ENCODE measurements at places on chromosomes 5 and 9.
A peak's percentile ranks its signal among the peaks of the same experiment; 100 is the strongest.

GRCh38 chr5:149079883-149080282 lies 17.0 kb upstream of the SH3TC2 start:
- DNase-seq = no peak

GRCh38 chr9:68608763-68609162 lies 68.1 kb upstream of the TMEM252 start:
- DNase-seq = no peak

DNA sequence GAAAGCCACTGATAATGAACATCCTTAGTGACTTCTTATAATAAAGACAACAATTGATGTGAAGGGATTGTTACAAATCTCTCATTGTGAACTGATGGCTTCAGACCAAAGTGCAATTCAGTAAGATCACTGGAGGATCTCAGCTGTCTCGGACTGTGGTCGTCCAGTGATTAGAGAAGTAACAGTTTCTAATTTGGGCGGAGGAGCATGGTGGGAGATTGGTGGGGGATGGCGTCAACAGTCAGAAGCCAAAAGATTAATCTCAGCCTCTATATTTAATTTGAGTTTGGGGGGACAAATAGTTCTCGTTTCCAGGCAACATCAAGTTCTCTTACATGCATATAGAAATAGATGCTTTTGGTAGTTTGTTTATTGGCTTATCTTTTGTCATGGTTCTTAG lies 11.4 kb downstream of the GZMK start:
- DNase-seq = no peak

DNA sequence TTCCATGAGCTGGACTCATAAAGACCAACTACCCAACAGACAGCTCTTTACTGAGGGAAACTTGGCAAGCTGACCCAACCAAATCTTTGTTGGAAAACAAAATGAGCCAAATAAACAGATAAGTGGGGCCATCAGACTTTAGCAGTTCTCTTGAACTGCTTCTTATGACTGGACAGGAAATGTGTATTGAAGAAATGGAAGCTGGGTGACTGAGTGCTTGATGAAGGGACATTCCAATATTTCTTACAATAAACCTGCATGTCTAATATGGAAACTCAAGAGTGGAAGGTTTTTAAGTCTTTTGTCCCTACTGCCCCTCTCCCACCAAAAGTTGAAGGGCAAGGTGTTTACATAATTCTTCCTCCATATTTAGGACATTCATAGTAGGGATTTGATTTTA lies 218.8 kb upstream of the NR4A3 start:
- no peak for DNase-seq

GRCh38 chr9:130382636-130383349 lies 62.0 kb upstream of the ASS1 start:
- DNase-seq = no peak

DNA sequence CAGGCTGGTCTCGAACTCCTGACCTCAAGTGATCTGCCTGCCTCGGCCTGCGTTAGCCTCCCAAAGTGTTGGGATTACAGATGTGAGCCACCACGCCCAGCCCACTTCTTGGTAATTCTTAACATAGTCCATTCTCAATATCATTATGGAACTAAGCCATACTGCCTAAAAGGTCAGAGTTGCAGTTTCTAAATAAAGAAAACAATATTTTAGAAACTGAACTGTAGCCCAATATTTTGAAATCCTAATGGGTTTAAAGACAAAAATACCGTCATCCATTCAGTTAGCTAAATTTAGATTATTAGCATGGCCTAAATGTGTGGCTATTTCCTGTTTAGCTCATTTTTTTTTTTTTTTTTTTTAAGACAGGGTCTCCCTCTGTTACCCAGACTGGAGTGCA lies 99.5 kb downstream of the USP20 start:
- no peak for DNase-seq

GRCh38 chr9:98810102-98810842 lies 2.8 kb downstream of the GALNT12 start:
- DNase-seq = no peak

- DNase-seq = peak; percentile 59
Observed at GRCh38 chr9:134867917-134868750, 12.5 kb upstream of the FCN2 start.

GRCh38 chr9:7238247-7238637 lies 480.5 kb downstream of the KDM4C start:
- DNase-seq = no peak

DNA sequence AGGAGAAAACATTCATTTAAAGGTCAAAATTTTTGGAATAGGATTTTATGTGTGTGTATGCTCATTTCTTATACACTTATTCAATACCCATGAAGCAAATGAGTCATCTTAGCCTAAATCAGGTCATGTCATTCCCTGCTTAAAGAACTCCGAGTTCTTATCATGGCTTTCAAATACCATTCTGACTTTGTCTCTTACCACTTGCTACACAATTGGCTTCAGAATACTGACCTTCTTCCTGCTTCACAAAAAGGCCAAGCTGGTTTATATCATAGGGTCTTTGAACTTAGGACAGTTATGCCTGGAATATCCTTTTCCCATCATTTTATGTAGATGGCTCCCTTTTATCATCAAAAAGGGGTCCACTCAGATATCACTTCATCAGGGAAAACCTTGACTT lies 652.2 kb upstream of the WWC1 start:
- DNase-seq = no peak

GRCh38 chr5:56649569-56649968 lies 165.8 kb upstream of the MAP3K1 start:
- DNase-seq = no peak

DNA sequence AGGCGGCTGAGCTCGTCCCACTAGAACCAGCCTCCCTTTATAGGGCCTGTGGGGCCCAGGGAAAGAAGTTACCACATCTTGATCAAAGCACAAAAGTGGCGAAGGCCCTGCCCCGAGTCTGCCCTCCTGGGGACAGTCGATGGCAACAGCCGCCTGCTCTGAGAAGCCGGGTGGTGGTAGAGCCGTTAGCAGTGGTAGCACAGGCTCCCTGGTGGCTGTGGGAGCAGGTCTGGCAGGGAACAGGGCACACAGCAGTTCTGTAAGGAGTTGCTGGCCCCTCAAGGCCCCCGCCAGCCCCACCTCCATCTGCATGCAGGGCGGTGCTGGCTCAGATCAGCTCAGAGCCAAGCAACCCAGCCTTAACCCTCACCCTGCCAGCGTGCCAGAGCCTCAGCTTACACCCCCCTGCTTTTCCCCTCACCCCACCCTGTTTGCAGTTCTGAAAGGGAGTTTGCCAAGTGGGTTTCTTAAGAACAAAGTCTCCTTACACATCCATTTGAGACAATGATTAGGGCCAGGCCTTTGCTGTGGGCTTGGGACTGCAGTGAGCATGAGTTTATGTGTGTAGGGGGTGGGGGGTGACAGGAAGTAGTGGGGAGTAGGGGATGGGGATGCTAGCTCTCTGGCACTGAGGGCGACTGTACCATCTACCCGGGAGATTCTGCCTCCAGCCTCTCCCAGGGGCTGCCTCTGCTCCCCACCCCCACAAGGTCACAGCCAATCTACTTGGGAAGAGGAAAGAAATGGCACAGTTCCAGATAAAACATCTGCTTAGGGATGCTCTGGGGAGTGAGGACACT lies 11.8 kb downstream of the ACSL6 start:
- no peak for DNase-seq

- no peak for DNase-seq
Observed at GRCh38 chr5:149452007-149452664, 73.0 kb upstream of the IL17B start.

DNA sequence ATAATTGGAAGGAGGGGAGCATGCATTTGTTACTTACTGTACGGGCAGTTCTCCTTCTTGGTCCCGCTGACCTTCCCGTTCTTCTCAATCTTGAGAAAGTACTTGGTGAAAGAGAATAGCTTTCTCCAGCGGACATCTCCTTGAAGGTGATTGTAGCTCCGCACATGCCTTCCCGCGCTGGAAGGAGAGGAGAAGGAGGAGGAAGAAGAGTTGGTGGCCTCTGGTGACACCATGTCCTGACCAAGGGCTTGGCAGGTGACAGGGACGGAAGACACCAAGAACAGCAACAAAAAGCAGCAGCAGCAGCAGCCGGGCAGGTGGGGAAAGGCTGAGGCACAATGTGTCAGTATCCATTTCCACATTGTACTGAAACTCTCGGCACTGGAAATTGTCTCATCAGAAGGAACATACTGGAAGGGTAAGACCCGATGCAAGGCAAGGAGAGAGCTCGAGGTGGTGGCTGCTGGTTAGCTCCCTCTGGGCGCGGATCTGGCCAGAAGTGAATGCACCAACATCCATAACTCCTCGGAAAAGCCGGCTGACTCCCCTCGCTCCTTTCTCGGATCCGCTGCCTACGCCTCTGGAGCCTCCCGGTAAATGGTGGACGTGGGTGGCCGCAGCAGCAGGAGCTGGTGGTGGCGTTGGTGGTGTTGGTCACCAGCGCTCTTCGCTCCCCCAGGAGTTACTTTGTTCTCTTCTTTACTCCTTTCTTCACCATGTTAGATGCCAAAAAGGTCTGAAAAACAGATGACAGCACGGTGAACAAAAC lies 715 bp downstream of the FGF10 start:
- DNase-seq = no peak

- DNase-seq = no peak
Observed at GRCh38 chr5:171953860-171954701, 52.4 kb downstream of the FBXW11 start.

DNA sequence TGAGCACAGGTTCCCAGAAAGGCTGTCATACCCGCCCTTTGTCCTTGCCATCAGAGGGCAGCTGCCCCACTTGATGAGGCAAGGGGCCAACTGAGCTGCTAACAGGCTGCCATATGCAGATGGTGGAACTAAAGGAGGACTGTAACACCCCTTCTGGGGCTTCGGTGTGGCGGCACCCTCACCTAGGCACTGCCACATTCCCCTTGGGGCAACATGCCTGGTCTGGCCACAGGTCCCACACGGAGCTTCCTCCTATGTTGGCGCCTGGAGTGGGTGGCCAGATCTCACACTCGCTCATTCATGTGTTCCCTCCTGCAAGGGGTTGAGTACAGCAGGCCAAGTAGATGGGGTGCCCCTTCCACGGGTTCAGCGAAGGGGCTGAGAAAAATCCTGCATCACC lies 777.4 kb upstream of the CHD1 start:
- no peak for DNase-seq

DNA sequence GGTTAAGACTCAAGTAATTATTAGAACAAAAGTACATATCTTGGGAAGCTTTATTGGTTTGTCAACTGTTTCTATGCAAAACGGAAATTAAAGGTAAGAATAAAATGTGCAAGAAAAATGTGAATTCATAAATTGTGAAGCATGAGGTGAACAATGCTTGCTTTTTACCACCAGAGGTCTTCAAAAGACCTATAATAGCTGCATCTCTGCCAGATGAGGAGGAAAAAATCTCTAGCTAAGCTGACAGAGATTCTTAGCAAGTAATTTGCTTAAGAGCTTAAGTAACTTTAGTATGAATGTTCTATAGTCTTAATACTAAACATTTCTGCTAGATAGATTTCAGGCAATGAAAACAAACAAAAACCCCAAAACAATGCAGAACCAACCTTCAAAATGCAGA lies 54.1 kb downstream of the MRPS30 start:
- DNase-seq = no peak

DNA sequence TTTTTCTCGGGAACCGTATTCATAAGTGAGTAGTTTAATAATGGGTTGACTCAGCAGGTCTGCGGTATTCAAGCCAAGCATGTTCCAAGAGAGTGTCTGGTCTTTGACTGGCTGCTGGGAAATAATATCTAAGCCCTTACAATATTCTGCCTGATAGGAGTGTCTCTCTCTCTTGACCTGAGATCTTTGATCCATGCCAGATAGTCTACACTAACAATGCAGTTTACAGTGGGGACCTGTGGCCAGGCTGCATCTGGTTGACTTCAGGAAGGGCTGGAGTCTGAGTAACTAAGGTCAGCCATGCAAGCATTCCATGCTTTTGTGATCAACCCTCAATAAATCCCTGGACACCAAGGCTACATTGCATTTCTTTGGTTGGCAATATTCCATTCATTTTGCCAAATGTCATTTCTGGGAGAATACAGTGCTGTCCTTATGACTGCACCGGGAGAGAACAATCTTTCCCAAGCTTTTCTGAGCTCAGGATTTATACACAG lies 195.5 kb downstream of the SEMA5A start:
- no peak for DNase-seq

GRCh38 chr9:34958411-34958982 lies 412 bp downstream of the PHF24 start:
- no peak for DNase-seq

- no peak for DNase-seq
Observed at GRCh38 chr9:12538842-12539579, 154.2 kb upstream of the TYRP1 start.

DNA sequence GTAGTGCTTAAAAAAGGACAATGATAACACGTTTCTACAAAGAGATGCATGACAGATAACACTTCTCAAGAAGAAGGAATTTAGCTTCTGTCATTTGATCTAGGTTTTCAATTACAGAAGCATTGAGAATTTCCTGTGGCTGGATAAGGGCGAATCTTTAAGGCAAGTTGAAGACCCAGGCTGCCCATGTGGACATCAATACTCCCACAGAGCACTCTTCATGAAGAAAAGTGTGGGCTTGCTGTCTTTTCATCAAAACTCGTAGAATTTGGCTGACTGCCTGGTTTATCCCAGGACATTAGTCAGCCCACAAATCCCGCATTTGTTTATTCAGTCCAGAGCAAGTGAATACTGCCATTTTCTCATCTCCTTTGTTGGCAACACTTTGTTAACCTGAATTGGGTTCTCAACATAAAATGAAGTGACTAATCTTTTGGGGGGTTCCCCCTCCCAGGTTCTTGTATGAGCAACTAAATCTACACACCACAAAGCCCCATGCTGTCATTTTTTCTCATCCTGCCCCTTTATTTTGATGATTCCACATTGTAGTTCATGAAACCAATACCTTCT lies 43.4 kb upstream of the CDKN2B start:
- no peak for DNase-seq

GRCh38 chr9:24487250-24487861 lies 58.3 kb downstream of the IZUMO3 start:
- DNase-seq = no peak

DNA sequence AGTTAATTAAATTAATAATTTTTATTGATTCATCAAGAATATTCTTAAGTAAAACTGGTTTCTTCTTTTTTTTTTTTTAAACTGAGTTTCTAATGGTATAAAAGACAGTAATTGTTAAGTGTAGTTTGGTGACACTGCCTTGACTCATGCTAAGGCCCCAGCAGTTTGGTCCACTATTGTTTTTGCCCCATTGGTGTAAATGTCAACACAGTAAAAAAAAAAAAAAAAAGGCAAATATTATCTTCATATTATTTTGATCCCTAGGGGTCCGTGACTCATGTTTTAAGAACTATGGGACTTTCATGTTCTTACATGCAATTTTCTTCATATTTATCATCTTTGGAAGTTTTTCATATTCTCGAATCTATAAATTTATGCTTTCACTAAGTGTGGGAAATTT lies 29.2 kb upstream of the JAK2 start:
- no peak for DNase-seq

DNA sequence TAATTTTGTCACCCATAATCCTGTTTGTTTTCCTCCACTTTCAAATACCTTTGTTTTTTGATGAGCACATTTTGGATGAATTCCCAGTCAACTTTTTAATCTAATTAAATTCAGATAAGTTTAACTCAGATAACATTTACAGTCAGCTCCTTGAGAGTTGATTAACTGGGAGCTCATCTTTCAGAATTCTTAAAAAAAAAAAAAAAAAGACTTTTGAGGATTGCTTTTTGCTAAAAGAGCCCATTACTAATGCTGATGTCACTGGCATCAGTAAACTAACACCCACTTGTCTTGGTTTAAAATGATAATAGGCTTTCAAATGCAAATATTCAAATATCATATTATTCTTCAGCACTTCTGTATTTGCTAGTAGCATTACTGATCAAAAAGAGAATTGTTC lies 47.1 kb upstream of the NFIB start:
- no peak for DNase-seq

- no peak for DNase-seq
Observed at GRCh38 chr5:114204923-114205322, 156.9 kb upstream of the KCNN2 start.

All from type B pancreatic cell (in vitro differentiated cells).